ENCODE measurements at places on chromosomes 16 and 17.

- DNase-seq, result no peak
These were observed 644 bp upstream of the RHBDF2 start for GRCh38 chr17:76501827-76502307.

DNA sequence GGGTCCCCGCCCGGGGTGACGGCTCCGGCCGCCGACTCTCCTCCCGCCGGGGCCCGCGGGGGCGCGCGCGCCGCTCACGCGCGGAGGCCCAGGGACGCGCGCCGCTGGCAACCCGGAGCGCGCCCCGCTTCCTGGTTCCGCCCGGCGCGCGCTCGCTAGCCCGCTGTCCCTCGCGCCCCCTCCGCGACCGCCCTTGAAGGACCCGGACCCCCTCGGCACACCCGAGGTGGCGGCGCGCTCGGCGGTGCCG, at the start of gene STAT5B:
Gene STAT5B, minus strand, starts transcription at position 33 of the 250 bp plus-strand sequence. CDS start 44,264 bp downstream, outside the sequence.
- peak; percentile 60 for DNase-seq

DNA sequence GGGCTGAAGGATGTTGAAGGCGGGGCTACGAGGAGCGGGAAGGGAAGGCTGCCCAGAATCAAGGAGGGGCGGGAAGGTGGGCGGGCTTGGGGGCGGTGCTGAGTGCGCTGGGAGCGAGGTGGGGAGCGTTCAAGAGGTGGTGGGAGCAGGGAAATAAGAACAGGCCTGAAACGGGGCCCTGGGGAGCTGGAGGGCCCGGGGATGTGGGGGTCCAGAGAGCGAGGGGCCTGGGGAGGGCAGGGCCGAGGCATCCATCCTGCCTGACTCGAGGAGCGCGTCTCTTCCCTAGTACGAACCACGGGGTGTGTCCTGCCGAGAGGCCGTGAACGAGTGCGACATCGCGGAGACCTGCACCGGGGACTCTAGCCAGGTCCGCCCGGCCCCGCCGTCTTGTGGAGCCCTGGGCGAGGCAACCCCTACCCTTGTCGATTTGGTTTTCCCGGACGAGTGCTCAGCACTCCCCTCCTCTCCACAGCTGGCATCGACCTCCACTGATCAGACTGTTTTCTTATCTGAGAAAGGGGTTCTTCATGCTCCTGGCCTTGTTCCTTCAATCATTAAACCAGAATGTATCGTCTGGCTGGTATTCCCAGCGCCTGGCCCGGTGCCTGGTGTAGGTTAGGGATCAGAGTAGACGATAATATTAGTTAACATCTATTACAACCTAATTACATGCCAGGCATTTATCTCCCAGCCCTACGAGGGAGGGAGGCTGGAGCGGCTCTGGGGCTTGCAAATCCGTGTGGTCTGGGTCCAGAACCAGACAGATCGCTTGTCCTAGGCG, 17.2 kb downstream of the ADAM11 start:
- no peak for DNase-seq

DNA sequence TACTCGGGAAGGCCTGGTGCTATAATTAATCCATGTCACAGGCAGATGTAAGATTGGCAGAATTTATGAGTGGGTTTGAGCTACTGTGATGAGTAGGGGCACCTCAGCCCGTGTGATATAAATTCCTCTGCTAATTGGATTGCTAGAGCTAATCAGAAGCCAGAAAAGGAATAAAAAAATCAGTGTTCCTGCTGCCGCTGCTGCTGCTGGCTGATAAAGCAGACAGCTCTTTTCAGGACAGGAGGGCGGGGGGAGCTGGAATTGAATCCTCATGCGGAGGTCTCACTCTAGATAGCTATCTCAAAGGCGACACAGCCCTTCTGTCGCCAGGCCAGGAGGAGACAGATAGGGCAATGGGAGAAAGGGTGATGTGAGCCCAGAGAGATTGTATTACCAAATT, 182.7 kb upstream of the ZFHX3 start:
- no peak for DNase-seq

DNA sequence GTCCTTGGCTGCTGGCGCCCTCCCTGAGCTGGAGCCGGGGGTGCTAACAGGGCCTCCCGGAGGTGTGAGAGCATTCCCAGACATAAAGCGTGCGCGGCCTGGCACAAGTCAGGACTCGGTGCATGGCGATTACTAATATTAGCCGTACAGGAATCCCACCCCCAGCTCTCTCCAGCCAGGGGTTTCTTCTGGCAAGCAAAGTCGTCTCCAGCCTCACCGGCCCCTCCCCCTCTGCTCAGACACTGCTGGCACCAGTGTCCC, 5.0 kb downstream of the CASKIN1 start:
- no peak for DNase-seq

- peak; percentile 69 for DNase-seq
These were observed 13.0 kb downstream of the SARM1 start for GRCh38 chr17:28384281-28385036.

- no peak for DNase-seq
These were observed 7.6 kb upstream of the IRX5 start for GRCh38 chr16:54923055-54923473.

GRCh38 chr17:28076144-28076543, 33.7 kb downstream of the NLK start:
- no peak for DNase-seq

GRCh38 chr16:55012793-55013192, 82.1 kb downstream of the IRX5 start:
- DNase-seq, result no peak

- peak; percentile 51 for DNase-seq
These were observed at the start of gene CDYL2 for GRCh38 chr16:80804526-80805383. CDYL2 (minus strand) TSS chr16:80804598; CDS start chr16:80804173, 425 bp downstream.

GRCh38 chr17:68379692-68380677, 77.3 kb downstream of the WIPI1 start:
- DNase-seq, result no peak

GRCh38 chr16:70421014-70421413, 17.9 kb downstream of the ST3GAL2 start:
- no peak for DNase-seq

GRCh38 chr16:89102041-89102471, 8.4 kb downstream of the ACSF3 start:
- no peak for DNase-seq

- DNase-seq, result no peak
These were observed 5.1 kb upstream of the VPS4A start for GRCh38 chr16:69306031-69306430.

All from activated naive CD4-positive, alpha-beta T cell treated with Interleukin-2 at 50 U/mL for 16 hours (primary cell).